ENCODE measurements at places on chromosomes 12 and 14. TPM values are rescaled to one million over a fixed set of nuclear protein-coding genes. Genes with fewer than 3 reads are reported as not detected.

The UNC79 gene
- under 0.01 TPM for total RNA-seq

The CD9 gene
- total RNA-seq: 30.1 TPM

The PRR4 gene
- not detected for total RNA-seq

The SAMD15 gene
- 1.3 TPM for total RNA-seq

The DEGS2 gene
- 0.09 TPM for total RNA-seq

The ANO2 gene
- not detected for total RNA-seq

The P2RX7 gene
- total RNA-seq: 2.5 TPM

The SMCO2 gene
- not detected for total RNA-seq

The KRT72 gene
- not detected for total RNA-seq

The BCL11B gene
- total RNA-seq: not detected

The FBRSL1 gene
- 6.8 TPM for total RNA-seq

The TMBIM4 gene
- total RNA-seq: 127 TPM

The CPNE6 gene
- not detected for total RNA-seq

The RPGRIP1 gene
- 0.12 TPM for total RNA-seq

The DIO2 gene
- total RNA-seq: 0.09 TPM

The LUM gene
- 252 TPM for total RNA-seq

The YBX3 gene
- 218 TPM for total RNA-seq

The NTS gene
- total RNA-seq: not detected

The CPSF2 gene
- 14.2 TPM for total RNA-seq

The KLRD1 gene
- not detected for total RNA-seq

The GTF2A1 gene
- 9.2 TPM for total RNA-seq
